H7 (cell line): ENCODE measurements at places on chromosomes 4 and X.

- DNase-seq = no peak
These were observed 7.5 kb upstream of the FGA start for GRCh38 chr4:154597798-154598774.

DNA sequence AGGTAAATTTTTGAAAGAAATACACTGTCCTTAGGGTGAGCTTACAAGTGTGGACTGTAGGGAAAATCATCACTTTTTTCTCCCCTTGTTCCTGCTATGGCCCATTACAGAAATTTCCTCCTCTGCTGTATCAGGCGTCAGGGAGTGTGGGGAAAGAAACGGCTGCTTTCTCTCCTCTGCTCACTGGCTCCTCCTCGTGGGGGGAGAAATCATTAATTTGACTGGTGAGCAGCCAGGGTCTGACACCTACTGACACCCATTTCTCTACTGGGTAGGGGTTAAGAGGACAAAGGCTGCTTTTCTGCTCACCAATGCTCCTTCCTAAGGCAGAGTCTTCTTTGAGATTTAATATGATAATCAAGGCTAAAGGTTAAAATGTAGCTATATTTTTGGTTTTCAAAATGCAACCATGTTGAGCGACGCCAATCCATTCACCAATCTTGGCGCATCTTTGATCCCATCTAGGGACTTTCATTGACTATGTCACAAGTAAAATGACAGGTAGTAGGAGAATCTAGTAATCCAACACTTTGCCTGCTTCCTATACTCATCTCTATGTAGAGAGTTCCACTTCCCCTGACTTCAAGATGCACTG lies 25.1 kb downstream of the SETD7 start:
- DNase-seq = peak; percentile 79

GRCh38 chr4:118798658-118799057 lies 37.3 kb downstream of the SEC24D start:
- DNase-seq = peak; percentile 73

- no peak for DNase-seq
These were observed 170.9 kb upstream of the CASK start for GRCh38 chrX:42094218-42094617.

- peak; percentile 18 for DNase-seq
These were observed 88.2 kb downstream of the TASL start for GRCh38 chrX:30489323-30489722.

GRCh38 chr4:179110356-179110755 lies 1668.1 kb upstream of the AGA start:
- DNase-seq = no peak

DNA sequence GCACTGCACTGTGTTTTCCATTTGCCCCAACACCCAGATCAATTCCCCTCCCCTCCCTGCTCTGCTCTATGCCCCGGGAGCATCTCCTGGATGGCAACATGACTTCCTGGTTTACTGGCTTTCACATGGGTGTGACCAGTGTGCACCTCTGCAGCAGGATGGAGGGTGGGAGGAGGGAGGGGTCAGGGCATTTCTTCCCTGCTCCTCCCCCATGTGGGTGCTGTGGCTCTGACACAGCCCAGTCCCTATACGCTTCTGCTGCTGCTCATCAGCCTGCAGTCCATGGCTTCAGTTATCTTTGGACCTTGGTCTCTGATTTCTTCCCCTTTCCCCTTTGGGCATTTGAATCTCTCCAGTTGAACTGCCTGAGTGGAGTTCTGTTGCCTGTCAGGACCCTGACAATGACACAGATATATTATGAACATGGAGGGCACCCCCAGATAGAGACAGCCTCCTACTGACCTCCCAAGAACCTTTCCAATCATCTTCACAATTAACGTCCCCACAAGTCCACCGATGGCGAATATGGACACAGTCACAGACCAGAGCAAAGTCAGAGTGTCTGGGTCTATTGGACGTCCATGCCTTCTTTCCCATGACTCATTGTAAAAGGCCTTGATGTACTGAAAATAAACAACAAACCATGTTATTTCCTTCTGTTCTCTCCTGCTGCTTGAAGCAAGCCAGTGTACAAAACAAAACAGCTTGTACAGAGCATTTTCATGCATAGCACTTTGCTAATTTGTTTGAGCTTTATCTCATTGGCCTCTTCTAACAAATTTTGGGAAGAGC lies 24.8 kb downstream of the SLC2A9 start:
- DNase-seq = no peak

GRCh38 chrX:70281951-70282350 lies at the start of gene RAB41:
Gene RAB41, plus strand, starts transcription at chrX:70282172. Its CDS starts 46 bp downstream, at chrX:70282218.
- no peak for DNase-seq

- no peak for DNase-seq
These were observed 29.8 kb downstream of the CD99L2 start for GRCh38 chrX:150868625-150869024.

DNA sequence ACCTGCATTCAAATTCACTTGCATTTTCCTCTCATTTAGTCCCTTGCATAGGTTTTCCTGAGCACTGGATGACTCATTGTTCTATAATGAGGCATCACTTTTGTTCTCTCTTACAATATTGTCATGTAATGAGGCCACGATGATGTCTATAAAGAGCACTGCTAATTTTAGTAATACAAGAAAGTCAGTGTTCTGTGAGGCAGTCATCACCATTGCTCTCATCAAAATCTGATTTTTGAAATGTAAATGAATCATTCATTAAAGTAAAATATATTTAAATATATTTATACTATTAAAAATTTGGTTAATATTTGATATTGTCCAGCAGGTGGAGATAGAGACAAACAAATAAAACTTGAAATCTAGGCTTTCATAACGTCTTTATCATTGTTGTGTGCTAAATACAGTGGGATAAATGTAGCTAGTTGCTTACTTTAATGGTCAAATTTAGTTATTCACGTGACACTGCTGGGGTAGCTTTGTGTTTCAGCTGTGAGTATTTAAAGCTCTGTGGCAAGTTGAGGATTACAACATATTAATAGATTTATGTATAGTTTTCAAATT lies 15.4 kb downstream of the HMGB2 start:
- DNase-seq = no peak

DNA sequence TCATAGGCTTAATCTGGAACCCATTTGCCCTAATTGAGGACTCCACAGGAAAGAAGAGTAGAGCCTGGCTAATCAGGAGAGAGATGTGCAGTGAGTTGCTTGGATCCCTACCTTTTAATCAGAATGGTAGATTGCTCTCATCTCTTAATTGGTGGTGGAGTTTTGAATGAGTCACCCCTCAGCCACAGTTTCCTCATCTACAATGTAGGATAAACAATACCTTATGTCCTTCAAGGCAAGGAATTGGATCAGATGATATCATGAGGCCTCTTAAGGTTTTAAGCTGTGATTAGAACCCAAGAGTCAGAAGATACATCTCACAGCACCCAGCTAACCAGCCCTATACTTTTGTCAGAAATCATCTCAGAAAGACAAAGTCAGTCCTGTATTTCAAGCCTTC lies 39.1 kb downstream of the PDGFRA start:
- no peak for DNase-seq

DNA sequence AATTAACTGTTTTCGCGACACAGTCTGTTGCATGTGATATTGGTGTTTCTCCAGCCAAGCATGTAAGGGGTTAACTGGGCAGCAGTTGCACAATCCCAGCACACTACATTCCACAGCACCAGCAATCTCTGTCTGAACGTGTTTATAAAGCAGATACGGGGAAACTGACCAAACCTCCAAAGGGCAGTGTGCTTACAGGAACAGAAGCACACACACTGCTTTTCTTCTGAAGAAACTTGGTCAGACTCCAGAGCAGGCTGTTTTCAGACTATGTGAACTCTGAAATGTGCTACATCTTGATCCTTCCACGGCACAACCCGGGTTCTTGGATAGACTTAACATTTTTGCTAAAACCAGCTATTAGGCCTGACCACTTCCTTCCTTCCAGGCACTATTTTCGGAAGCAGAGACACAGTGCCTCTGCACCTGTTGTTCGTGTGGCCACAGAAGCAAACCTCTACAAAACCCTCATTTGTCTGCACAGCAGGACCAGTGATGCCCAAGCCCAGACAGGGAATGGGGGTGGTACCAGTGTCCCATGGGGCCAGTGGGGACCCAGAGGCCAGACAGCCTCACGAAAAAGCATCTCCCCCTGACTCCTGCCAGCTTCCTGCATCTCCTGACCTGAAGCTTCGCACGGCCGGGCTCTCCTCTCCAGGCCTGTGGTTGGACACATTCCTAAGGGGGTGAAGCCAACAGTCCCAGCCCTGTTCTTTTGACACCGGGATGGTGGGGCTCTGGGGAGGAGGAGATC lies 90.1 kb downstream of the IRF2 start:
- no peak for DNase-seq

GRCh38 chr4:169275180-169275579 lies 4.4 kb upstream of the SH3RF1 start:
- DNase-seq = peak; percentile 44

DNA sequence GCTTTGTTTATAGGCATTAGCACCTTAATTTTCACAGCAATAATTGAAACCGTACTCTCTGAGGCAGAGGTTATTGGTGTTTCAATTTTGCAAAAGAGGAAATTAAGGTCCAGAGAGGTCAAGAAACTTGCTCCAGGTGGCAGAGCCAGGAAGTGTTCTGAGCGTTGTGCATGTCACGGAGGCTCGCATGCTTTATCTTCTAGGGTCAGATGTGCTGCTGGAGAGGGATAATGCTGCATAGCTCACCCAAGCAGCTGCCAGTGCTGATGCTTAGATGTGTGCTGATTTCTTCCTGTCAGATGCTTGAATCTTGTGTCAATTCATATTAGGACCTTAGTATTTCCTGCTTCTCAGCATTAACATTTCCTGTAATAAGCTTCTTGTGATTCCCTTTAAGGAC lies 13.0 kb upstream of the FGF5 start:
- no peak for DNase-seq

DNA sequence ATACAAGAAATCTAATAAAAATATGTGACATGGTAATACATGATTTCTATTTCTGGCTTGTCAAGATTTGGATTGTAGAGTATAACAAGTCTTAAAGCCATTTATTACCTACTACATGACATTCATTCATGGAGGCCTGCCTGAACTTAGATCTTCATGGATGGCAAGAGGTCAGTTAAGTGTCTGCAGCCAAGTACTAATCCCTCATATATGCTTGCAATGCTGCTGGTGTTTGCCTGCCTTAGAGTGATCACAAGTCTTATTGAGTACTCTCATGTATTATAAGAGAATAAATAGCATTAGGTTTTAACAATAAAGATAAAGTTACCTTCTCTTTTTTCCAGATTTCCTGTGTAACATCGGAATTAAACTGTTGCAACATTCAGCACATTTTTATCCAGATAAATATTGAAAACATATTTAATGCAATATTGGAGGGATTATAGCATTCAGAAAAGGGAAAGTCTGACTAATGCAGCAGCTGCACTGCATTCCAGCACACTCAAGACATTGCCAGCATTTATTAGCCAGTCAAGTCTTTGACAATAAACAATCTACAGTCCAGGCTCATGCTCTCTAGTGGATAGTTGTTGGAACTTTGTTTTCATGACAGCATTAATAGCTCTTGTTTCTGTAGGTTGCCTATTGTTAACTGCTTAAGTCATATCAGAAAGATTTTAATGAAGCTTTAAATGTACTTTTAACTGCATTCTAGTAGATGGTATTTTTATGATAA lies 737.1 kb downstream of the FAT4 start:
- DNase-seq = no peak

- DNase-seq = no peak
These were observed 290.5 kb downstream of the BMPR1B start for GRCh38 chr4:95048296-95048695.

DNA sequence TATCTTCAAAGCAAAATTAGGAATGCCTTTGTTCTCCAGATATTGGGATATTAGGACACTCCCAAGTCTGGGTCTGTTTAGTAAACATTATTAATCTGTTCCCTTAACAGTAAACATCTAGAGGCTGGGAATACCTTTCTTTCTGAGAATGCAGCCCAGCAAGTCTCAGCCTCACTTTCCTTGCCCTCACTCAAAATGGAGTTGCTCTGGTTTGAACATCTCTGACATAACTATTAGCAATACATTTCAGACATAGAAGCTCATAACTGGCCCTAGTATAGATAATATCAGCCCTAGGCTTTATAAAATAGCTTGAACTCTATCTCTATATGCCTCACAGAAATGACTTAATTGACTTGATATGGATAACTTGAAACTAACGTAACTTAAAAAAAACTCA lies 299.8 kb downstream of the SPATA18 start:
- DNase-seq = no peak

DNA sequence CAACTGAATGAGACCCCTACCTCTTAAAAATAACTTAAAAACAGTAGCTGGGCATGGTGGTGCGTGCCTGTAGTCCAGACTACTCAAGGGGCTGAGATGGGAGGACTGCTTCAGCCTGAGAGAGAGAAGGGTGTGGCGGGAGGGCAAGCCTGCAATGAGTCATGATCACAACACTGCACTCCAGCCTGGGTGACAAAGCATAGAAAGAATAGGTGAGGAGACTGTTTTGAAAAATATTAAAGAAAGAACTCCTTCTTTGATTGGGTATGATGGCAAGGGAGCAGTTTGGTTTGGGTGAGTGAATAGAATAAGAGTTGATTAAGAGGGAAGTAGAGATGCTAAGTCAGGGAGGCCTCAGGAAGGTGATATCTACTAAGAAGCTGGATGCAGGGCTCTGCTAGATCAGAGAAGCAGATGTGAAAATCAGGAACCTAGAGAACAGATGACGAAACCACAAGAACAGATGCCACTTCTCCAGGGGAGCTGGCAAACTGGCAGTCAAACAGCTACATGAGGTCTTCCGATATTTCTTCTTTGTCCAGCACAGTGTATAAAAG lies 318.6 kb downstream of the OPHN1 start:
- DNase-seq = no peak

DNA sequence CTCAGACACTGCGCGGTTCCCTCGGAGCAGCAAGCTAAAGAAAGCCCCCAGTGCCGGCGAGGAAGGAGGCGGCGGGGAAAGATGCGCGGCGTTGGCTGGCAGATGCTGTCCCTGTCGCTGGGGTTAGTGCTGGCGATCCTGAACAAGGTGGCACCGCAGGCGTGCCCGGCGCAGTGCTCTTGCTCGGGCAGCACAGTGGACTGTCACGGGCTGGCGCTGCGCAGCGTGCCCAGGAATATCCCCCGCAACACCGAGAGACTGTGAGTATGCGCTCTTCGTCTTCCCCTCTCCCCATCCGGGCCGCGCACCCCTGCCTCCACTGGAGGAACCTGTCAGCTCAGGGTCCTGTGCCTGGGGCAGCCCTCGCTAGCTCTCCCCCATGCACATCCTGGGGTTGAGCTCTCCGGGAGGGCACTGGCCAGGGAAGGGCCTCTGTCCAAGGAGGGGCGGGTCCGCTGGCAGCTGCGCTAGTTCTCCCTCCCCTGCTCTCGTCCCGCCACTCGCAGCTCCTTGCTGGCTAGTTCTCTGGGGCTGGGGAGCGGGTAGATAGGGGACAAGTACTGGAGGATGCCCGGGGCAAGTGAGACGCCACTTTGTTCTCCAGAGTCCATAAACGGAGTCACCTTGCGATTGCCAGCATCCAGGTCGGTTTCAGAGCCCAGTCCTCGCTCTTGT lies 2.2 kb downstream of the SLIT2 start:
- DNase-seq = peak; percentile 60

GRCh38 chrX:130834149-130834548 lies 68.9 kb downstream of the ENOX2 start:
- peak; percentile 10 for DNase-seq

- no peak for DNase-seq
These were observed 25.1 kb downstream of the NIPAL1 start for GRCh38 chr4:48041535-48042137.

- DNase-seq = no peak
These were observed 470.5 kb downstream of the BCOR start for GRCh38 chrX:39627257-39627656.
